Left forelimb (tissue), 1 donor: ENCODE measurements at places on chromosomes 3 and 15.

GRCh38 chr3:12775226-12775625 lies 16.2 kb upstream of the TMEM40 start:
- no peak for DNase-seq

- no peak for DNase-seq
These were observed 103.9 kb downstream of the FBN1 start for GRCh38 chr15:48541341-48542278.

DNA sequence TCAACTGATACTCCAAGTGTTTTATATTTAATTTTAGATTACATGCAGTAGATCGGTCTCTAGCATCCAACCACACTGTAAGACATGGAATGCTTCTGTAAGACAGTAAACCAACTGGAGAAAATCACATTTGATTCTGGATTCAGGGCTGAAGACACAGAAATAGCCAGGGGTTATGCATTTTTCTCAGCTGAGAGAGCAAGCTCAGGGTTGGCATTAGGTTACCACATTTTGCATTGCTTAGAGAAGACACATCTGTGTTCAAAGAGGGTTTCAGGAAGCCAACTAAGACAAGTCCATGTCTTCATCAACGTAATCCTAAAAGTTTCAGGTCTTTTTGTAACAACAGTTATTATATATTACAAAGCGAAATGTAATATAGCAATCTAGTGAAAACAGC lies 27.7 kb upstream of the UNC13C start:
- no peak for DNase-seq

- no peak for DNase-seq
These were observed 849 bp downstream of the TRAK1 start for GRCh38 chr3:42092006-42092405.

GRCh38 chr15:39183164-39183881 lies 397.6 kb upstream of the THBS1 start:
- DNase-seq: no peak

- DNase-seq: no peak
These were observed 175.8 kb upstream of the MME start for GRCh38 chr3:154904328-154904727.

DNA sequence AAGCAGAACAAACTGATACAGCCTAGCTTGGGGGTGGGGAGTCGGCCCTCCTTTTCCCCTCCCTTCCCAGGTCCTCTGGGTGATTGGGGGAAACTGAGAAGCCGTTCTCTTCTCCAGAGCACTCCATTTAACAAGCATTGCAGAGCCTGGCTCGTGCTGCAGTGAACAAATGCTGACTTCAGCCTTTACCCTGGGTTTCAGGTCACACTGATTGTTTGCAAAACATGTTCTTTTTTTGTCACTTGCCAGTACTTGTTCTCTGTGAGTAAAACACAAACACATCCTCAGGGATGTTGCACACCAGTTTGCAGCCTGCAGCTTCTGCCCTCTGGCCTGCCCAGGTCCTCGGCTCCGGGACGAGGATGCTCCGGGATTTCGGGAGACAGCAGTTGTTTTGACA lies 132.8 kb downstream of the PGPEP1L start:
- DNase-seq: no peak

DNA sequence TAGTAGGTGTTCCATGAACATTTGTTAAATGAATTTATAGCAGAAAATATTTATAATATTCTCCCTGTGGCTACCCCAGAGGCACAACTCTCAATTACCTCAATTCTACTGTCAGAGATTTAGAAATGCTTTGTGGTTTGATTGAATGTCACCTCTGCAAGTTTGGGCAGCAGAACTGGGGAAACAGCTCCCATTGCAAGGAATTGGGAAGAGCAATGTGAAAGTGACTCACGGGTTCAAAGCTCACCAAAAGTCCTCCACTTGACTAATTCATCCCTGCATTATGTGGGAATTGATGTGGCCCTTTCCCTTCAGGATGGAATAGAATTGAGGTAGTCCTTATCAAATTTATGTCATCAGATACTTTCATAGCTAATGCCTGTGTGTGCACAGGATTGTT lies 562.7 kb downstream of the MFSD1 start:
- no peak for DNase-seq

GRCh38 chr3:182212479-182213076 lies 500.9 kb downstream of the SOX2 start:
- no peak for DNase-seq

DNA sequence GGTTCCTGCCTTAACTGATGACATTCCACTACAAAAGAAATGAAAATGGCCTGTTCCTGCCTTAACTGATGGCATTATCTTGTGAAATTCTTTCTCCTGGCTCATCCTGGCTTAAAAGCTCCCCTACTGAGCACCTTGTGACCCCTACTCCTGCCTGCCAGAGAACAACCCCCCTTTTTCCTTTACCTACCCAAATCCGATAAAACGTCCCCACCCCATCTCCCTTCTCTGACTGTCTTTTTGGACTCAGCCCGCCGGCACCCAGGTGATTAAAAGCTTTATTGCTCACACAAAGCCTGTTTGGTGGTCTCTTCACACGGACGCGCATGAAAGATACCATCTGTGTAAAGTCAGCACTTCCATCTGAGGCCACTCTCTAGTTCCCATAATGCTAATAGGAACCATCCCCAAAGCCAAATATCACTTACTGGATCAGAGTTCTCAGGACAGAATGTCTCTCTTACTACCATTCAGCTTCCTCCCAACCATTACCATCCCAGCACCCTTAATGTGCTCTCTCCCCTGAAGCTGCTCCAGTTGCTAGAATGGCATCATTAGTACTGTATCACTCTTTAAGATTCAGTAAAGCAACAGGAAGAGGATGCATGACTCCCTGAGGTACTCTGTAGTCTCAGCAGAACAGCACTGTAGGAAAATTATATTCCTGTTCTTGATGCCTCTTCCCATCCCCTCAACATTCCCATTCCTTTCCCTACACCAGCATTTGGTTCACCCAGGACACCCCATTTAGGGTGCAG lies 2.3 kb upstream of the HRG start:
- DNase-seq: no peak

DNA sequence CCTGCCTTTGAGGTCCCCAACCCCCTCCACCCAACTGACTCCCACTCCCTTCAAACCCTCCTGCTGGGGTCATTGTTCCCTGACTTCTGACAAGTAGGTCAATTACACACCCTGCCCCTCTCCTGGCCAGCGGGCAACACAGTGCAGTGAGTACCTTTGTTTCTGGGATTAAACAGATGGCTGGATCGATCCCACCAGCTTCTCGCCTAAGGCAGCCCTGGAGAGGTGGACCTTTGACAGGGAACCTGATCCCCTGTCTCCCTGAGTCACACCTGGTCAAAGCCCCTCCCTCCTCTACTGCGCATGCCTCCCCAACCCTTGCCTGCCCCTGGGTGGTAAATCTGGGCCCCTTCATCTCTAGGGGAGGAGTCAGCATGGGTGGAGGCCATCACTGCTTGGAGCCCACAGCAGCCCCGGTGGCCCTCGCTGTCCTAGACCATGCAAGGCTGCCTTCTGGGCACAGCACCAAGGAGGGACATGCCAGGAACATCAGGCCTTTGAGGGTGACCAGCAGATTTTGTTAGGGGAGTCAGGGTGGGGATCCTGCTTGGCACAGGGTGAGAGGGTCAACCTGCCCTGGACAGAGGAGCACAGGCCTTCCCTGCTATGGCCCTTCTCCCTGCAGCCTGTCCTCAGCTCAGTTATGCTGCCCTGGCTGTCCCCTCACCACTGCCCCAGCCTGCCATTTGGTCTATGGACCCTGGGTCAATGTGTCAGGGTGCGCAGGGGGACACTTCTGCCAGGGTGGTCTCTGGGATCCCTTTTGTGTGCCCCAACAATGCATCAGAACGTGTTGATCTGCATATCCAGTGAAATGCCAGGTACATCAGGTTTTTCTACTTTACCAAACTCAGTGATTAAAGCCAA lies 9.8 kb upstream of the PRR23E start:
- DNase-seq: peak; percentile 55

DNA sequence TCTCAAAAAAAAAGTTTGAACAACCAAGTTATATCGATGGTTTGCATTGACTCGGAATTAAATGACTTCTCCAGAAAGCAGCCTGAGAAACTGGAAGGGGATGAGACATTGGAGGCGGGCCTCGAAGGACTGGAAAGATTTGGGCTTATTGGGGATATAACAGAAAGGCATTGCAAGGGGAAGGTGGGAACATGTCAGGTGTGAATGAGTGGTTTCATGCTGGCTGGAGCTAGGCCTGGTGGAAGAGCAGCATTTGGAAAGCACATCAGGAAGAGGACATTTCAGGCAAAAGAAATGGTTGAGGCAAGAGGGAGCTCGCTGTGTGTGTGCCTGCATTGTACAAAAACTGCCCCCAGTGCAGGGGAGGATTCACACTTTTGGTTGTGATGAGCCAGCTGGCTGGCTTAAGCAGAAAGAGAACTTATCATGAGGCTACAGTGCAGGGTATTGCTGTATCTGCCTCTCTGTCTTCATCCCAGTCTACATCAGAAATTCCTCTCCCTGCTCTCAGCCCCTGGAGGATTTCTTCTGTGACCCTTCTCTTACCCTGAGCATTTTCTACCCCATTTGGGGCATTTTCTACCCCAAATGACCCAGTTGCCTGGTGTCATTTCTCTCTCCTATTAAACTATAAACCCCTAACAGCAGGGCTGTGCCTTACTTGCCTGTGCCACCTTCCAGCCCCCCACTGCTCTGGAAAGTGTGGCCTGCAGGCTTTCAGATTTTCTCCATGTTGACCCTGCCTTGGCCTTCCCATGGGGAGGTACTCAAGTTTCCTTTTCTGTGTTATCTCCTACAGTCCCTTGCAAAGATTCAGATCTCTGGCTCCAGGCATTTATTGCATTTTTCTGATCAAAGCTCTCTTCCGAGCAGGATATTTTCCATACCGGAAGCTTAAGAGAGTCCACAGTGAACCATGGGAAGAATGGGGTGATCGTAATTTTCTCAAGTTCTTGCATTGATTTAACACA lies 64.4 kb upstream of the FLNB start:
- DNase-seq: no peak
